ENCODE measurements at places on chromosomes 2 and 18.

DNA sequence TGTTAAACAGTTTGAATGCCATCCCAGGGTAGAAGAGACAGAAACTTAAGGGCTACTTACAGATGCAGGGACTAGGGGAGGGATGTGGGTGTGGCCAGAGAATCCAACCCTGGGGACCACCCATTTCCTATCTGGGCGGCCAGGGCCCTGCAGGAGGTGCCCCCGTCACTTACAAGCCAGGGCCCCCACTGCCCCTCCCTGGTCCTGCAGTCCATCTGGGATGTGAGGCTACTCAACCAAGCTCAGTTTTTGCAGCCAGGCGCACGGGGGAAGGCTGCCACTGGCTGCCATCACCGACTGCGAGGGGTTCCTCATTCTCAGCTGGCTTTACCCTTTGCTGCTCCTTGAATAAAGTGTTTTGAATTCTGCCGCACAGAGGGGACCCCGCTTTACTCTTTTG lies 42.1 kb downstream of the RRM2 start:
- peak; percentile 43 for DNase-seq

DNA sequence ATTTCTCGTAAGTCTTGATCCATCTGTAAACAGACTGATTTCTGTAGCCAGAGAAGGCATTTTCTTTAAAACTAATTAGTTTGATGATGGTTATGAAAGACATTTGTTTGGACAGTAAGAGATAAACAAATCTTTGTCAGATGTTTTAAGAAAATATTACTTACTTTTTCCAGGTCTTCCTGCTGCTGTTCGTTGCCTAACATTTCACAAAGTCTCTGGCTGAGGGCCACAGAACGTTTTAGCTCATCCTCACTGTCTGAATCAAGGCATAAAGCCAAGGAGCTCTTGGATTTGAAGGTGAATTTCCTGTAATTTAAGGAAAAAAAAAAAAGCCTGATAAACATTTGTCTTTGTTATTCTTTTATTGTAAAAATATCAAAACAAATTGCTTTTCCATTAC lies 57.8 kb downstream of the VIL1 start:
- DNase-seq: no peak

DNA sequence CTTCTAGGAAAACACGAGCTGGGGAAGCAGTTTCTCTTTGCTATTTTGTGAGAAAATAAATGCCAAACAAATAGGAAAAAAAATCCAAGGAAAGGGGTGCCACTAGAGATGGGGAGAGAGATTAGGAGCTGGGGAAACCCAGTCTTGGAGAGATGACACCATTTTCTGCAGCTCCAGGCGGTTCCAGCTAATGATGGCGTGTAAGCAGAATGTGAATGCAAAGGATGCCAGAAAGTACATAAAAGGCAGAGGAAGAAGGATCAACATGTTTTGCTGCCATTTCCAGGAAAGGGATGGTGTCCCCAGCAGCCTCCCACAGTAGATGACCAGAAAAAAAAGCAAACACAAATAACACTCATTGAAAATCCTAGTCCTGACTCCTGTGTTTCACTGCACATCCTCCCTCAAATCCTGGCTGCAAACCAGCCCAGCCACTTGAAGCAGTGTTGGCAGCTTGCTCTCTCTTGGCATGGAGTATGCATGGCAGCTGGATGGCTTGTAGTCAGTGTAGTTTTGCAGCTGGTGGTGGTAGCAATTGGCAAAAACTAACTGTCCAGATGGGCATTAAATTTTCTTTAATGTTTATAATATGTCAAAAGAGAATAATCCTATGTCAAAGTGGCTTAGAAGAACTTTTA lies 93.6 kb downstream of the FTCDNL1 start:
- no peak for DNase-seq

DNA sequence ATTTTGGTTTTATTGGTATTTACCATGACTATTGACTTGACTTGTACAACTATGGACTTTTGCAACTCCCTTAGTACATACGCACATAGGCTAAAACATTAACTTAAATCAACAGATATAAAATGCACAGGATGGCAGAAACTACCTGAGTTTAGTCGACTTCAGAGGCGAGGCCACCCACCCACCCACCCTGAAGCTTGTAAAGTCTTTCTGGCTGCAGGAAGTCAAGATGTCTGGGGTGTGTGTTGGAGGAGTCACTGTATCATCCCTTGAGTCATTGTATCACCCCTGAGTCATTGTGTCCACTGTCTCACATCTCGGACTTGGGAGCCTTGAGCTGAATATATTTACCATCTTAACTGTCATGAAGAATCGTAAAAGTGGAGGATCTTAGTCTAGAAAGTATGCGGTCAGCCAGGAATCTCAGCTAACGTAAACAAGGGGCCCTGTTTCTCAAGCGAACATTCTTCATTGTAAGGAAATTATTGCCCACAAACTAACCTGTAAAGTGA lies 140.0 kb upstream of the ST6GAL2 start:
- DNase-seq: peak; percentile 55

- peak; percentile 53 for DNase-seq
These were observed 145.6 kb downstream of the FAM161A start for GRCh38 chr2:61707984-61708852.

GRCh38 chr2:188600536-188601210 lies 309.0 kb downstream of the GULP1 start:
- no peak for DNase-seq

- DNase-seq: no peak
These were observed 103.6 kb upstream of the AGAP1 start for GRCh38 chr2:235390108-235390815.

DNA sequence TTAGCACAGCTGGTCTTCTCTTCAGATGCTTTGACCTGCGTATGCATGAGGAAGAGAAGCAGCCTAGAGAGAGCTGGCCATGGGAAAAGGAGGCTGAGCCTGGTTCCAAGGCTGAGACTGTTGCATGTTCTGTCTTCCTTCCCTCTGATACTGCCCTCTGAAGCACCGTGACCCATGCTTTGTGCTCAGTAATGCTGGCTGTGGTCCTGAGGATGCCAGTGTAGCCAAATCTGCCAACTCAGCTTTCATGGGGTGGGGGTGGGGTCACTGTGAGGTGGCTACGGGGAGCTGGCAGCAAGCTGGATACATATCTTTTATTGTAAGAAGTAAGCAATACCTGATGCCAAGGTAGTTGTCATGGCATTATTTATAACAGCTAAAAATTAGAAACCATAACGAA lies 41.5 kb downstream of the EPAS1 start:
- DNase-seq: no peak

GRCh38 chr2:10984418-10985135 lies 72.8 kb downstream of the KCNF1 start:
- no peak for DNase-seq

GRCh38 chr2:17574406-17575073 lies 34.0 kb downstream of the VSNL1 start:
- no peak for DNase-seq

GRCh38 chr2:73292316-73292905 lies 937 bp downstream of the EGR4 start:
- peak; percentile 40 for DNase-seq

DNA sequence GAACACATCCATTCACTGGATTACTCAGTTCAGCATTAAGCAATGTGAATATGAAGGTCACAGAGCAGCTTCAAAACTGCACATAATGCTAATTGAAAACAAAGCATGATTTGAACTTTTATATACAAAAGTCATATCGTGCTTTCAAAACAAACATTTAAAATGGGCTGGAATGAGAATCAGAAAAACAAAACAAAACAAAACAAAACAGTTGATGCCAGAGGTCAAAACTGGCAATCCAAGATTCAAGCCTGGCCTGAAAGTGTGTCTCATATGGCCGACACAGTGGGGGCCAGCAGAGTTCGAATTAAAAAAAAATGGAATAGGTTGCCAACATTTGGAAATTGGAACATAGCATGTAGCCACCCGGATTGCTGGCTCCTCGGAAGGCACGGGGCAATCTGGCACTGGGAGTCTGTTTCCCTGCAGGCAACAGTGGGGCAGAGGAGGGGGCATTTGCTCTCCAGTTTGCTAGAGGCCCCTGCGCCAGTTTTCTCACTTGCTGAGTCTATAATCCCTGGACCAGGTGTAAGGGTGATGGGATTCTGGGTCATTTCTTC lies 294.4 kb downstream of the ZNF521 start:
- DNase-seq: peak; percentile 24

DNA sequence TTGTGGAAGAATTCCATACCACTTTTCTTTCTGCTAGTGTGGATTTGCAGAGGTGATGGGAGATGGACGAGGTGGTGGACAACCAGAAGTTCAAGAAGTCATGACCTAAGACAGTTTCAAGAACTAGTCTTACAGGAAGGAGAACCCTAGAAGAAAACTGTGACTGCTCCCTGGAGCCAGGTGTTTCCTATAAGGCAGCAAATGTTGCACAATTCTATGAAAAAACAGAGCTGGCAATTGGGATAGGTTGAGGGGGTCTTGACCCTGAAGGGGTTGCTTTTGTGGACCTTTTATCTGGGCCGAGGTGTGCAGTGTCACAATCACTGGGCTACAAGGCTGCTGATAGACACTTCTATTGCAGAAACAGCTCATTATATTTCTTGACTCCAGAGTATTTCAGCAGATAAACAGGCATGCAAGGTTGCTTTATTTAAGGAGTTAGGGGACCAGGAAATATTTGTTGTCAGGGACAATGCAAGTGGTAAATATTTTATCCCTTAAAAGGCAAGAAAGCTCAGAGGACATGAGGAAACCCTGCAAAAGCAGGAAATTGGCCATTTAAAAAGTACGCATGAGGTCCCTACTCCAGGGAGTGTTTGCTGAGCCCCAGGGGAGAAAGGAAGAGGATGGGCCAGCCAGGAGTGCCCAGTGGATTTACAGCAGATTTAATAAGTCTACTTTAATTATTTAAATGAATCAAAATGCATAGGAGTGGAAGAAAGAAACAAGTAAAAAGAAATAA lies 22.9 kb downstream of the APCDD1 start:
- no peak for DNase-seq

DNA sequence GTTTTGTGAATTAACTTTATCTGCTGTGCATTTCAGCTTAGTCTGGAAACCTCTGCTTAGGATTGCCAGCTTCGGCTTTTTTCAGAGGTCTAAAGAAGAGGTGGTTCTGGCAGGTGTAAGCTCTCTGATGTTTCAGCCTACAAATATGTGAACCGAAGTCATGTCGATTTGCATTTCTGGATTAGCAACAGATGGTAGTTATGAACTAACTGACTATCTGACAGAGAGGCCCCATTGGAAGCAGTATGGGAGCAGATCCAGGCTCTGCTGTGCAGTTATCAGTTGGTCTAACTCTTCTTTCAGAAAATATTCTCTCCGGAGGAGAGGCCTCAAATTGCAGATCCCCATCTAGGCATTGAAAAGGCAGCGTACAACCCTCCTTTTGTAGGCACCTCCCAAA lies 32.7 kb upstream of the SPRED2 start:
- DNase-seq: no peak

- peak; percentile 37 for DNase-seq
These were observed 529 bp upstream of the AMER3 start for GRCh38 chr2:130754811-130755210.

DNA sequence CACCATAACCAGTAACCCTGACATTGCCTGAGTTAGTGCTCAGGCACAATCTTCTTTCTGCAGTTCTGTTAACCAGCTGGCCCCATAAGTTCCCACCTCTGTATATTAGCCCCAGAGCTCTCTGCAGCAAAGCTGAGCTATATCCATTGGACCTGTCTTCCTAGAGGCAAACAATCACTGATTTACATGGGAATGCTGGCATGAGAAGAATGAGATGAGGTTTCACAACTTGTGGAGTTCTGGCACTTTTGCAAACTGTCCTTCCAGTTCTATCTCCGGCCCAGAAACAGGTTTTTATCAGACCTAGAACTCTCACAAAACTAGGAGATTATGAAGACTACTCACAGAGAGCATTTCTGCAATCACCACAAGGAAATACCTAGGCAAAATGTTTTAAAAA lies 7.9 kb upstream of the CCBE1 start:
- DNase-seq: no peak

- no peak for DNase-seq
These were observed 1387.6 kb upstream of the ACVR2A start for GRCh38 chr2:146457221-146457620.

- no peak for DNase-seq
These were observed 85.3 kb upstream of the GALNT5 start for GRCh38 chr2:157172239-157172638.

GRCh38 chr2:15485949-15486348 lies 75.2 kb downstream of the NBAS start:
- no peak for DNase-seq

DNA sequence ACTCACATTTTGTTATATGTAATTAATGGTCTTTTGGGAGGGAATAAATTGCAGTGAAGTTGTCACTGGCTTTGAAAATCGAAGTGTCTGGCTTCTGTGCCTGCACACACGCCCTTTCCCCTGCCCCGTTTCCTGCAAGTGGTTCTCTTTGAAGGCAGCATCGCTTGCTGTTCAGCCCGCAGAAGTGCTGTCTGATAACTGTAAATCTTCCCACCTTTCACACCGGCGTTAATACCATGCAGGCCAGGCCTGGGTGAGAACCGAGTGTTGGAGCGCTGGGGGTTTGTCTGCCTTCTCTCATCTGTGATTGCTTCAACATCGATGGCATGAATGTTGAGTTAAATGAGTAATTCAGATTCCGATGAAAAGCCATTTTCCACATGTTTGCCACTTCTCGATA lies 37.9 kb upstream of the RPL31 start:
- no peak for DNase-seq

GRCh38 chr2:32262105-32262504 lies 2.6 kb downstream of the NLRC4 start:
- peak; percentile 8 for DNase-seq

DNA sequence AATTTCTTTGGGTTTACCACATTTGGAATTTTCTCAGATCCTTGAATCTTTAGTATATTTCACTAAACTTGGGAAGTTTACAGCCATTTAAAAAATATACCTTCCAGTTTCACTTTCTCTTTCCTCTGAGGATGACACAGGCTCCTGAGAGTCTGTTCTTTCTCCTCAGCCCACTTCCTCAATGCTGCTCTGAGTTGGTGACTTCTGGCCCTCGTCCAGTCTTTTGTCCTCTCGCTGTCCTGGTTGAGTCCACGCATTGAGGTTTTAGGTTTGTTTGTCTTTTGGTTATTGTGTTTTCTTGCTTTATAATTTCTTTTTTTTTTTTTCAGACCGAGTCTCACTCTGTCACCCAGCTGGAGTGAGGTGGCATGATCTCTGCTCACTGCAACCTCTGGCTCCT lies 40.7 kb upstream of the GALR1 start:
- DNase-seq: no peak

- no peak for DNase-seq
These were observed 87.7 kb upstream of the DYNAP start for GRCh38 chr18:54503131-54503894.

DNA sequence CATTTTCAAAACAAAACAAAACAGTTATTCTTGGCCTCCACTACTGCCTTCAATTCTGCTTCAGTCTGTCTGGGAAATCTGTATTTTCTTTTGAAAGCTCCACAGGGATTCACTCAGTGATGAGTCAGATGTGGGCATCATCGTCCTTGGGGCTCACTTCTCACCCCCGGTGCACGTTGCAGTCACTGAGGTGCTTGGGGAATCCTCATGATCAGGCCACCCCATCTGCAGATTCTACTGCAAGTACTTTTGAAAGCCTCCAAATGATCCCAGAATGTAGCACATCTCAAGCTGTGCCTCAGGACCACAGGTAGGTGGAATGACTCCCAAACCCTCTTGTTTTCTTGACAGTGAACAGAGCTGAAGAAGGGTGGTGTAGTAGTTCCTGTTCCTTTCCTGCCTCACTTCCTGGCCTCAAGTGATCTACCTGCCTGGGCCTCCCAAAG lies 34.3 kb downstream of the LPIN2 start:
- DNase-seq: no peak

- no peak for DNase-seq
These were observed 68.9 kb upstream of the ZSWIM2 start for GRCh38 chr2:186917866-186918265.

- DNase-seq: no peak
These were observed 152.2 kb upstream of the SP5 start for GRCh38 chr2:170562928-170563327.

GRCh38 chr2:131004446-131005209 lies 88.6 kb downstream of the FAM168B start:
- DNase-seq: no peak

Measured in islet precursor cell (in vitro differentiated cells).